ENCODE measurements at places on chromosomes 3 and 15.

GRCh38 chr15:61038910-61039309 lies 190.2 kb downstream of the RORA start:
- no peaks in the 10 kb centered on the region for H3K4me1 ChIP-seq
- no peak overlapping the region for H3K4me3 ChIP-seq
- no peak overlapping the region for H3K27ac ChIP-seq
- DNase-seq: no peak
- H3K36me3 ChIP-seq: no peaks in the 10 kb centered on the region

- H3K27me3 ChIP-seq: no peaks in the 10 kb centered on the region
- no peaks in the 10 kb centered on the region for H3K36me3 ChIP-seq
- no peak for DNase-seq
- H3K4me1 ChIP-seq: no peaks in the 10 kb centered on the region
- H3K4me3 ChIP-seq: no peak overlapping the region
These were observed 492.7 kb downstream of the CNTN3 start for GRCh38 chr3:74121761-74122160.

- DNase-seq: no peak
- H3K27me3 ChIP-seq: no peaks in the 10 kb centered on the region
- no peaks in the 10 kb centered on the region for H3K4me1 ChIP-seq
- H3K36me3 ChIP-seq: no peaks in the 10 kb centered on the region
- H3K27ac ChIP-seq: no peak overlapping the region
- no peak overlapping the region for H3K4me3 ChIP-seq
These were observed 82.1 kb downstream of the NEK10 start for GRCh38 chr3:27287052-27287451.

GRCh38 chr15:67548862-67549651 lies 6.6 kb downstream of the MAP2K5 start:
- no peaks in the 10 kb centered on the region for H3K27me3 ChIP-seq
- H3K4me3 ChIP-seq: no peak overlapping the region
- H3K36me3 ChIP-seq: peaks cover 17% of the 10 kb centered on the region
- no peak for DNase-seq
- peaks cover 25% of the 10 kb centered on the region for H3K4me1 ChIP-seq
- H3K27ac ChIP-seq: no peak overlapping the region

DNA sequence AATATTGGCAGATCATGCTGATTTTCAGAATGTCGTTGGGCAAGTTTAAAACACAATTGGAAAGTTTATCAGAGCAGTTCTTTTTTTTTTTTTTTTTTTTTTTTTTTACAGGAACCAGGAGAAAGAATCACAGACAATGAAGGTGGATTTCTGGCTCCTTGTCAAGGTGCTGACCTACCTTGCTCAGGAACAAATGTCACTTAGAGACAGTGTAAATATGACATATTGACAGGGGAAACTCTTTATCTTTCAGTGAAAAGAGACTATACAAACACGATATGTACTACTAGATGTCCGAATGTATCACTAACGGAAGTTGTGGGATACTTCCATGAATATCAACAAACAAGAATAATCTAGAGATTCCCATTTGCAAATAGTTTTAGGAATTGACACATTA lies 237.3 kb downstream of the FMN1 start:
- H3K27ac ChIP-seq: no peak overlapping the region
- DNase-seq: no peak
- H3K36me3 ChIP-seq: no peaks in the 10 kb centered on the region
- H3K27me3 ChIP-seq: no peaks in the 10 kb centered on the region
